ENCODE measurements at places on chromosomes 2 and 18.

DNA sequence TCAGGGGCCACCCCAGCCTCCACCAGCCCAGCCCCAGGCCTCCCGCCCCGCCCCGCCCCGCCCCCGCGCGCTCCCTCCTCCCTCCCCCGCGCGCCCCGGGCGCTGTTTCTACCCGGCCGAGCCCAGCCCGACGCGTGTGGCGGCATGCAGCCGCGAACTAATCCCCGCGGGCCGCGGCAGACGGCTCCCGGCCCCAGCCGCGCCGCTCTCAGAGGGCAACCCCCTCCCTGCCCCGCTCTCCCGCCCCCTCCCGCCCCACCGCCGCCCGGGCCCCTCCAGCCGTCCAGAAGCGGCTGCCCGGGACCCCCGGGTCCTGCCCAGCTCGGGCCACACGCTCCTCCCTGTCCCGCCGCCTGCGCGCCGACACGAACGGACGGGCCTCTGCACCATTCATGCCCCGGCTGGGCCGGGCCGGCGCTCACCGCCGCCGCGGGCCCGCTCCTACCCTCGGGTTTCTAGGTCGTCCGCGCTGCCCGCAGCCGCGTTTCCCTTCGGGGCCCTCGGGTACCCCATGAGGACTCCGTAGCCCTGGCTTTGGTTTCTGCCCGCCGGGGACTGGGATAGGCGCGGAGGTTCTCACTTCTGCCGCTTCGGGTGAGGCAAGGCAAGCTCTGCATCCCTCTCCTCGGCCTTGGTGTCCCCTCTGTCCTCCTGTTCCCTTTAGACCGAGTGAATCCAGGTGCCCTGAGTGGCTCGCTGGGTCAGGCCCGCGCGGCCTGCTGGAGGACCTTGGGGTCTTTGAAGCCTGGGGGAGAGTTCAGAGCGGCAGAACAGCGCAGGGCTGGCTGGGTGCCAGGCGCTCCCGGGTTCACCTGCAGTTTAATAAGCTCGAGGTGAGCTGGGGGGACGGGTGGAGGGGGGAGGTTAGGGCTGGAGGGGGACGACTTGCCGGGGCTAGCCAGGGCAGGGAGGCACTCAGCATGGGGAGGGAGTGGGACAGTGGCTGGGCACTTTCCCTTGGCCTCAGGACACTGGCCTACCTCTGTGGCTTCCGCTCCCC, 3.1 kb downstream of the WNT10A start:
- DNase-seq = no peak

- DNase-seq = no peak
Observed at GRCh38 chr2:120221616-120222015, 1.6 kb downstream of the TMEM185B start.

GRCh38 chr2:137892739-137893138, 71.5 kb upstream of the HNMT start:
- DNase-seq = no peak

GRCh38 chr2:205764270-205764746, 82.0 kb downstream of the NRP2 start:
- DNase-seq = no peak

DNA sequence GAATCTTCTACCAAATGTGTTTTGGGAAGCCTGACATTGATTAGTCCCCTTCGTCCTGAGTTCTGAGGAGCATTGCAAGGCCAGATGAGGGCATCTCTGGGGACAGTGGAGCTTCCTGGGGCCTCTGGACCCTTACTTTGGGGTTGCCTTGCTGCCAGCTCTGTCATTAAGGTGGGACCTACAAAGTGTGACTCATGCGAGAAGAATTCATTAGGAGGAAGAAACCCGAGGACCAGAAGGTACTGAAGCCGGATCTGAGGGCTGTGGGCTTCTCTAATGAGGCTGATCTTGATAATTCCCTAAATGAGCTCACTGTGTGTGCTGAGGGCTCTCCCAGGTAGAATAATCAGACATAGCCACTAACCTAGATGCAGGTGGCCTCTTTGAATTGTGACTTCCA, 695 bp upstream of the SCYGR2 start:
- no peak for DNase-seq

GRCh38 chr2:20635113-20635510, 15.8 kb downstream of the HS1BP3 start:
- no peak for DNase-seq

DNA sequence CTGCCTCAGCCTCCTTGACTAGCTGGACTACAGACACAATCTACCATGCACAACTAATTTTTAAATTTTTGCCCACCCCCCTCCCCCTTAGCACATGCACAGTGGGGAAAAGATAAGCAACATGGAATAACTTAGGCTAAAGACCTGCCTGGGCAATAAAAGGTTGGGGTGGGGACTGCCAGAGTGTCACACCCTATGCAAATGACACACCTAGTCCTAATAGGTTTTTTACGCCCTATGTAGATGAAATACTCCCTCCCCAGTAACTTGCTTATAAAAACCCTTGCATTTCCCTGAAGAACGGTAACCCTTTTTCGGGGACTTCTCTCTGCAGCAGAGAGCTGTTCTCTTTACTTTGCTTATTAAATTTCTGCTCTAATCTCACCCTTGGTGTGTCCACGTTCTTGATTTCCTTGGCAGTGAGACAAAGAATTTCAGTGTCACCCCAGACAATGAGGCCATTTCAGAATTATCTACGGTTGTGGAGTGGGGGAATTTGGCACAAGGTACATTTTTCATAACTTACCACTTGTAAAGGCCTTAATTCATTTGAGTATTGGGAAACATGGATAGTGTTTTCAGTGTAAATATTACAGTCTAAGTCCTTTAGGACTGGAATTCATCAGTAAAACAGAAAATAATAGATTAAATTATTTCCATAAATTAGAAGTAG, 109.2 kb downstream of the NOL4 start:
- no peak for DNase-seq

DNA sequence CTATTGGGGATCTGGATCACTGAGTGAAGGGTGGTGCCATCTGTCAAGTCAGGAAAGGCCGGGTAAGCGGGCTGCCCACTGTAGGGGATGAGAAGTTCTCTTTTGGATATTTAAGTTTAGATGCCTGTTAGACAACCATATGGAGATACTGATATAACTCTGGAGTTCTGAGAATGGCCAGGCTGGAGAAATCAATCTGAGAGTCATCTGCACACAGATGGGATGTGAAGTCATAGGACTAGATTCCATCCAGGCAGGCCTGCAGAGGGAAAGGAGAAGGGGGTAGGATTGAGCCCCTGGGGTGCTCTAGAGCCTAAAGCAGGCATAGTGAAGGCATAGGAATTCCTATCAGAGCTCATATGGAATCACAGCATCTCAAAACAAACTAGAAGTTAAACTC, 30.1 kb downstream of the SPRED2 start:
- DNase-seq = no peak

- DNase-seq = no peak
Observed at GRCh38 chr2:60219536-60219935, 333.9 kb downstream of the BCL11A start.

- DNase-seq = no peak
Observed at GRCh38 chr2:46340740-46341420, 43.7 kb downstream of the EPAS1 start.

GRCh38 chr18:40577981-40578365, 1377.1 kb upstream of the PIK3C3 start:
- DNase-seq = no peak

DNA sequence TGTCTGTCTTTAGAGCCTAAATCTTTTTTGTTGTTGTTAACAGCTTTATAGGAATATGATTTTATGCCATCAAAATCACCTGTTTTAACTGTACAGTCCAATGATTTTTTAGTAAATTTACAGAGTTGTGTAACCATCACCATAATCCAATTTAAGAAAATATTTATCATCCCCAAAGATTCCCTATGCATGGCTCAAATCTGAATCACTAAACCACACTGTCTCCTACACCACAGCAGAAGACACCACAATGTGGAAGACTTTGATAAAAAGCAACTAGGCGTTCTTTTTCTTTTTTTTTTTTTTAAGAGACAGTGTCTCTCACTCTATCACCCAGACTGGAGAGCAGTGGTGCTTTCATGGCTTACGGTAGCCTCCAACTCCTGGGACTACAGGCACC, 99.6 kb downstream of the TXNL1 start:
- DNase-seq = no peak

DNA sequence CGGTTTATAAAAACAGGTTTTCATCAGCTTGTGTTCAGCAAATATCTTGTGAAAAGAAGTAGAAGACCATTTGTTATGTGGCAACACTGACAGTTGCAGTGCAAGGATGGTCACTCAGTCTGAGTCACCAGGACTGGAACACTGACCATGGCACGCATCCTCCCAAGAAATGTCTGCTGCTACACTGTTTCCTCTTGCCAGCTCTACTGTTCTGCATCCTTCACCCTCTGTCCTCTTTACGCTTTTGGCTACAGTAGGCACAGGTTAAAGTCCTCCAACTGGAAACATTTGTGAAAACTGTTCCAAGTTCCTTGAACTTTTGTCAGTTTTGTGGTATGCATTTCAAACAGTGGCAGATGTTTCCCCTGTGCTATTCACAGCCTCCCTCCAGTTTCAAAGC, 39.4 kb downstream of the OSR1 start:
- no peak for DNase-seq

- DNase-seq = no peak
Observed at GRCh38 chr2:182230561-182230960, 196.3 kb downstream of the PDE1A start.

DNA sequence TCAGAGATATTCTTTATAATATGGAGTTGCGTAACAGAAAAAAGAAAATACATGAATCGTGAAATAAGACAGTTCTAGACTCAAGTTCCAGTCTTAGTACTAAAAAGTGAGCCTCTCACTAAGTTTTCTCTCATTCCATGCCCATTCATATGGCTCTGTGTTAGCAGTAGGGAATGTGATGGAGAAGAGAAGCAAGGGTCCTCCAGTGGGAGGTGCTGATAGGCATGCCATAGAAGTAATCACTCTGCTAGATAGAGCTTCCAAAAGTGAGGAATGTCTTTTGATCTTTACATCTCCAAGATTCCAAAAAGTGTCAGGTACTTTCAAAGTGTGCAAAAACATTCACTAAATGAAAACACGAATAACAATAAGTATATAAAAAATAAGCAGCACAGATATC, 678.4 kb downstream of the DCDC2C start:
- no peak for DNase-seq

DNA sequence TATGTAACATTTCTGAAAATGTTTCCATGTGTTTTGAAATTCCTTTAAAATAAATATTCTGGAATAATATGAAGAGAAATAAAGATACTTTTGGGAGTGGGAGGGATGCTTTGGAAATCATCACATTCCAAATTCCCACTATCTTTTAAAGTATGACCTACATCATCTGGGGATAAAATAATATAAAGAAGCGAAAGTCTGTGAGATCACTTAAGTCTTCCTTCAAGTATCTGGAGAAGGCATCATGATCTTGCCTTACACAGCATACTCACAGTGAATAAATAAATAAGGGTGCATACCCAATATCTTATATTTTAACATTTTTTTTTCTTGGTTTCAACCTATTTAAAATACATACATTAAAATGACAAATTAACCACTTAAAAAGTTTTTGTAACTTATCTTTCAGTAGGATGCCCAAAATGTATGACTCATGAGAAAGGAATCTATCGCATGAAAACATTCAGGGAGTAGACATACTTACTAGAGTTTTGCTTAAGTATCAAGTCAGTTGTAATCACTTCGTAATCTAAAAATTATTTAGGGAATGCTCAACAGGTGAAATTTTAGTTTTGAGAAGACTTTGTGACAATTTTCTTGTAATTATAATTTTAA, 248.3 kb upstream of the COL3A1 start:
- no peak for DNase-seq

GRCh38 chr2:192634557-192634956, 439.8 kb upstream of the TMEFF2 start:
- no peak for DNase-seq

DNA sequence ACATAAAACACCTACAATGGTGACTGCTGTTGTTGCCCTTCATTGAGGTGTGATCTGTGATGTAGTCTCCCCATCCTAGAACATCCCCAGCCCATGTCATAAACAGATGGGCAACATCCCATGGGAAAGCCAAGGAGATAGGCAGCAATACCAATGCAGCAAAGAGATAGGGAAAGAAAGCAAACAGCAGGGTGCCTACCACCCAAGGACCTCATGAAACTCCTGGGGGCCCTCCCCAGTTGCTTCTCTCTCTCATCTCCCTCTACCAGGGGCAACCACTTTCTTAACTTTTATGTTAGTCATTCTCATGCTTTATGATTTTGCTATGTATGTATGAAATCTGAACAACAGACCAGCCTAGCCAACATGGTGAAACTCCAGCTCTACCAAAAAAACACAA, 8.1 kb upstream of the ITPRIPL1 start:
- no peak for DNase-seq

- DNase-seq = no peak
Observed at GRCh38 chr2:240615820-240616547, 9.3 kb upstream of the GPR35 start.

- DNase-seq = no peak
Observed at GRCh38 chr2:20563833-20564232, 87.1 kb downstream of the HS1BP3 start.

DNA sequence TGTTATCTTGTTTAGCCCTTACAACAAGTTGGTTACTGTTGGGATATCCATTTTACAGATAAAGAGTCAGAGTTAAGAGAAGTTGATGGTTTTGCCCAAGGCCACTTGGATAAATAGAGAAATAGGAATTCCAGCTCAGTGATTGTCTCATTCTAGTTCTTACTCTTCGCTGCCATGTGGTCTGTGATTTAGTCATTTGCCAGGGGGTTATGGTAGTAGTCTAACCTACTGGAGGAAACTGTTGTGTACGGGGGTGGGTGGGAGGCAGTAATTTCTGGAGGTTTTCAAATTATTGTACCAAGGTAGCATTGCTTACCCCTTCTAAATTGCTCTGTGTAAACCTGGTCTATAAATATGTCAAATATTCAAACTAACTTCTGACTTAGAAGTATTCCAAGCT, 110.4 kb downstream of the MAP2 start:
- no peak for DNase-seq

DNA sequence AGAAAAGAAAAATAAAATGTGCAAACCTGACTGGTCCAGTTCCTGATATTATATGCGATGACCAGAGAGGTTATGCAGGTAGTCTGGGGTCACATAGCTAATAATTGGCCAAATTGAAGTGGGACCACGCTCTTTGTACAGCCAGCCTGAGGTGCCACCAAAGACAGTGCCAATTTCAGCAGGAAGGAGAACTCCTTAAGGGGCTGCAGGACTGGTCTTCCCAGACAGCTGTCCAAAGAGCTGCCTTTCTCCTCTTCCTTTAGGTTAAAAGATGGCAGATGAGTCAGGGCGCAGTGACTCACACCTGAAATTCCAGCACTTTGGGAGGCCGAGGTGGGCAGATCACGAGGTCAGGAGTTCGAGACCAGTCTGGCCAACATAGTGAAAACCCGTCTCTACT, 95.5 kb downstream of the ACKR3 start:
- no peak for DNase-seq

GRCh38 chr18:46013484-46014189, 46.5 kb upstream of the EPG5 start:
- no peak for DNase-seq
